NCI-H774 (cell line): ENCODE measurements at places on chromosomes 11 and 22.

DNA sequence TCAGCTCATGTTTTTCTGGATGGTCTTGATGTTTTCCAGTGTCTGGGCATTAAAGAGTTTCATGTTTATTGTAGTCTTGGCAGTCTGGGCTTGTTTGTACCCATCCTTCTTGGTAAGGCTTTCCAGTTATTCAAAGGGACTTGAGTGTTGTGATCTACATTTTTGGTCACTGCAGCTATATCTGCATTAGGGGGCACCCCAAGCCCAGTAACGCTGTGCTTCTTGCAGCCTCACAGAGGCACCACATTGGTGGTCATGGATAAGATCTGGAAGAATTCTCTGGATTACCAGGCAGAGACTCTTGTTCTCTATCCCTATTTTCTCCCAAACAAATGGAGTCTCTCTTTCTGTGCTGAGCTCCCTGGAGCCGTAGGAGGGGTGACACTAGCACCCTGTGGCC lies 451.5 kb upstream of the FAT3 start:
- DNase-seq: no peak

GRCh38 chr22:22159384-22159783 lies 85.2 kb upstream of the VPREB1 start:
- no peak for DNase-seq

GRCh38 chr11:92892802-92893684 lies 76.4 kb upstream of the MTNR1B start:
- no peak for DNase-seq

- DNase-seq: no peak
Observed at GRCh38 chr11:114051558-114051957, 8.0 kb upstream of the ZBTB16 start.

DNA sequence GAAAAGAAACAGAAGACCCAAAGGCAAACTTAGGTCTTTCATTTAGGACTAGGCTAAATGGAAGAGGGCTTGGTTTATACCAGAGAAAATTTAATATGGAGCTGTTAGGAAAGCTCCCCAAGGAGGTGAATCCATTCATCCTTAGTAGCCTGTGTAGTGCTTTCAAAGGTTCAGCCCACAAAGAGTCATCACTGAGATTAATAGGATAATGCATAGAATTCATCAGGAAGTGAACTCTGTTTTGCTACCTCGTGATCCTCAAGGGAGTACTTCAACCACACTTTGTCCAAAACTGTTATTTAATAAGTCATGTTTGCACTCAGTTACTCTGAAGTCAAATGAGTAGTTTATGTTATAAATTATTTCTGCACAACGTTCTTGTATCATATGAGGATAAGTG lies 43.3 kb upstream of the MMP7 start:
- no peak for DNase-seq

- no peak for DNase-seq
Observed at GRCh38 chr22:47552541-47553205, 790.2 kb downstream of the TBC1D22A start.

- no peak for DNase-seq
Observed at GRCh38 chr11:6968816-6969215, 42.6 kb downstream of the ZNF215 start.

DNA sequence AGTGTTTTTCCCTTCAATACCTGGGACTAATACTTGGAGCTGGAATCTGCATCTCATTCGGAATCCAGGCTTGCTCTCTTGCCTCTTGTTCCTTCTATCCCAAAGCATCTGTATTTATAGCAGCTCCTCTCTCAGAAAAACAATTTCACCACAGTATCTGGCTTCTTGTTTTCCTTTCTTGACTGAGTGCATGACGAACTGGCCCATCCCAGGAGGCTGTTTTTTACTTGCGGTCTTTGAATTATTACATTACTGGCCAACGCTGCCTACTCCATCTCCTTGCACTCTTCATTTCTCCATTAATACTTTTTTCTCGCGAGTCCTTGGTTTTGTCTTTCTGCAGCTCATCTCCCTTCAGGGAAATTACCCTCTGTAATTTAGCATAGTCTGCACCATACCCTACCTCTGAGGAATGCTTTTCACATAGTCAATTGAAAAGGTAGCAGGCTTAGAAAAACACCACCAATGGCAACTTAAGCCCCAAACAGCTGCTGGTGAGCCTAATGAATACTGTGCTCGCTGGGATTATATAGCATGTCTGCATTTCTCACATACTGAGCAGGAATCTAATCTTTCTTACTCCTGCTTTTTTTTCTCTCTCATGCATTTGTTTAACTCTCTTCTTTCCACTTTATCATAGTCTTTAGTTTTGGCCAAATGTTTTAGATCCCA lies 277.4 kb upstream of the SESN3 start:
- DNase-seq: no peak

DNA sequence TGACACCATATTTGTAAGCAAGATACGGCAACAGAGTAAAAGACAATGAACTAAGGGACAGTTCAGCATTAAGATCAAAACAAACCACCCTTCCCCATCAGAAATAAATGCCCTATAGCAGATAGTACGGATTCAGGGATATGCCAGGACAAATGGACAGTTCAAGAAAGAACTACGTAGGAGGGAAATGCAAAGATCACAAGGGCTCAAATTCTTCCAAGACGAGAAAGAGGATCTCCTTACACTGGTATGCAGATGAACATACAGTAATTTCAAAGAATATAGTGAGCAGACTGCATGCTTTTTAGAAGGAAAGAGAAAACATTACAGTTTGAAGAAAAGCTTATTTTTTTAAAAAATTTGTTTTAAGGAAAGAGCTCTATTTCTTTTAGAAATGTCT lies 124.7 kb upstream of the APOA1 start:
- DNase-seq: no peak

- no peak for DNase-seq
Observed at GRCh38 chr11:77269484-77270123, 31.9 kb downstream of the GDPD4 start.

- no peak for DNase-seq
Observed at GRCh38 chr11:10529279-10529678, 11.7 kb downstream of the RNF141 start.

DNA sequence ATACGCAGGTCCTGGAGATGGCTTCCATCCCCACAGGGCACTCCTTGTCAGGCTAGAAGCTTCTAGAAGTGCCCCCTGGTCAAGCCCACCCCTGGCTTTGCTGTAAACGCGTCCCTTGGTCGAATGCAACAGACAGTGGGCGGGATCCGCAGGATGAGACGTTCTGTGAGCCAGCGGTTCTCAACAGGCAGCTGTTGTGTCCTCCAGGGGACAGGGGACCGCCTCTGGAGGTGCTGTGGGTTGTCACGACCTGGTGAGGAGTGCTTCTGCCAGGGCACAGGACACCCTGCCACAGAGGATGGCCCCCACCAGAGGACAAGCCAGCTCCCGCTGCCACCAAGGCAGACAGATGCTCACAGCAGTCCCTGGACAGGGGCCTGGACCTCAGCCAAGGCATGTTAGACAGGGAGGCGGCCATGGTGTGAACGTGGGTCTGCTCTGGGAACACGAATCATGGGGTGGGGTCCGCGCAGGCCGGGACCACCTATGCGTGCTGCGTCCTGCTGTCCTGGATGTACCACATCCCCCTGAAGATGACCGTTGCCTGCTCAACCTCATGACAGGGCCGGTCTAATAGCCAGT lies 11.7 kb downstream of the CRELD2 start:
- DNase-seq: no peak

GRCh38 chr11:32658639-32659406 lies 75.2 kb downstream of the EIF3M start:
- no peak for DNase-seq

DNA sequence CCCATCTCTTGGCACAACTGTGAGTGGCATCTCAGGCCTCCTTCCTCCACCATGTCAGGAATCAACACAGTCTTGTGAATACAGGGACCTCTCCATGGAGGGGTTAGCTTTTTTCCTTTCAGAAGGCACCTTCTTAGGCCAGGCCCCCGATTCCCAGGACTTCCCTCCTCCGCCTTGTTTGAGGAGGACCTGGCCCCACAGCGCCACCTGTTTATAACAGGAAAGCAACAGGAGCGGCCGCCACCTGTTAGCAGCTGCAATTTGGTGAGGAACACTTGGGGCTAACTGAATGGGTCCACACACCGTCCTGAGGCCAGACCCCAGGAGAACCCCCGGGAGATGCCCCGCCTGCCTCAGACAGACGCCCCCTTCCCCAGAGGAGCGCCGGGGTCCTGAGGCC lies 3.8 kb upstream of the PKP3 start:
- peak; percentile 16 for DNase-seq

DNA sequence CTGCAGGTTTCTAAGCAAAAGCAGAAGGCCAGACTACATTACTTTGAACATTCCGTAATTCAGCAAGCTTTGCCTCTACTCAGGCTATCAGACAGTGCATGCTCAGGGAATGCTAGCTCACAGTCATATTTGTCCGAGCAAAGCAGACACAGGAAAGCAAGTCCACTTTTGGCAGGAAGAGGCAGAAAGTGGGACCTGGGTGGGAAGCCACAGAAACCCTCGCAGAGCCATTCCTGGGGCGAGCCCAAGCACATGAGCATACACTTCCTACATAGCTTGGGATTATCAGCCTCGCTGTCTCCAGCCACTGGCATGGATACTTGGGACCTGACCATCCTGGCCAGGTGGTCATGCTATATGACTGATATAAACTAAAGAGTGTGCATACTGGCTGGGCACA lies 113.3 kb downstream of the TRIM29 start:
- no peak for DNase-seq

DNA sequence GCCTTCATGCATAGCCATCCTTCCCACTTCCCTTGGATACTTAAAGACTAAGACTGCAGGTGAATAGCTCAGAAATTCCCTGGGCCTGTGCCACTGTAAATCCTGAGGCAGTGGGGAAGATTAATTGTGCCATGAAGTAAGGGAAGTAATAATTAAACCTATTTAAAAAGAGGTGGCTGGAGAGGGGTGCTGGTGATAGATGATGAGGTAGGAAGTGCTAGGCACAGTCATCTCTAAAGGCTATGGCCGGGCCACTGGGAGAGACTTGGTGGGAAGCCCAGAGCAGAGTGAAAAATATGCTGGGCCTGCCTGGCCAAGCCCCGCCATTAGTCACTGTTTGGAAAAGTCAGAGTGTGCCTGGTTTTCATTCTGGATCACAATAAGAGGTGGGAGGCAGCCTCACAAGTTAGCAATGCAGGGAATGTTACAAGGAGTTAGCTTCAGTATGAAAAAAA lies 197.2 kb upstream of the PITPNB start:
- no peak for DNase-seq

DNA sequence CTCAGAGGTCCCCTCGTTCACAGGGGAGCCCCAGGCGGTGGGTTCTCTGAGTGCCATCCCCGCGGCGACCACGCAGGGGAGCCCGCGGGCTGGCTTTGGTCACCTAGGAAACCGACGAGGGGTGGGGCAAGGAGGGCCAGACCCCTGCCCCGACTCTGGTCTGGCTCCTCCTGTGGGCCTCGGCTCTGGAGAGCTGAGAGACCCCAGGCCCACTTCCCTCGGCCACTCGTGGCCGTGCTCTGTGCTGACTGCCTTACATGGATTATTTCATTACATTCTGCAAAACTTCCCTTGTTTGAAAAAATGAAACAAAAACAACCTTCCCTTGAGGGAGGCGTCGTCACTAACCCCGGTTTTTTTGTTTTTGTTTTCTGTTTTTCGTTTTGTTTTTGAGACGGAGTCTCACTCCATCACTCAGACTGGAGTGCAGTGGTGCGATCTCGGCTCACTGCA lies 15.1 kb upstream of the CYTH4 start:
- DNase-seq: no peak

GRCh38 chr11:104095791-104096190 lies 59.4 kb downstream of the DDI1 start:
- DNase-seq: no peak

DNA sequence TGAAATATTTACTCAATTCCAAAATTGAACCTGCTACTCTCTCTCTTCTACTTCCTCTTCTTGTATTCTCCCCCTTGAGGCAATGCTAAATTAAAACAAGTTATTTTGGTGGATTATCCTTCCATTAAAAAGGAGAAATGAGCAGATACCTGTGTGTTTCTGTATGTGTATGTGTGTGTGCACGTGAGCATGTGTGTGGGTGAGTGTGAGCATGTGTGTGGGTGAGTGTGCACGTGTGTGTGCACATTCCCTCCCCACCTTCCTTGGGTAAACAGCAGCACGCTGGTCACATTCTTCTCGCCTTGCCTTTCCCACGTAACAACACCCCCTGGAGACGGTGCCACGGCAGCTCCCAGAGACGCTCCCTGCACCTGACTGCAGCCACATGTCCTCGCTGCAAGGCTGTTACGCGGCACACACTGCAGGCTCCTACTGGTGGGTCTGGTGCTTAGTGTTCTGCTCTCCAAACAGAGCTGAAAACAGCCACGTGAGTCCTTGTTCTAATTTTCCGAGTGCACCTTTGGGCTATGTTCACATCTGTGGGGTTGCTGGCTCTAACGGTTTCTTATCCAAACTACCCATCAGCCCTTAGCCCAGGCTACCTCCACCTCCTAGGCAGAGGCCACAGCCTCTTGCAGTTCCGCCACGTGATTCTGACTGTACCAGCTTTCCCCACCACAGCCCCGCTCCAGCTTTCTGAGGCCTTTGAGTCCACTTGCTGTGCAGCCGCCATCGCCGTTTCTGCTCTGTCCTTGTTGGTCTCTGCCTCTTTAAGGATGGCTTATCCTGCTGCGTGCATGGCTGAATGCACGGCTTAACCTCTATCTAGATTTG lies 123.4 kb downstream of the CTTN start:
- DNase-seq: no peak
